ENCODE measurements at places on chromosomes 4 and X.
A peak's percentile ranks its signal among the peaks of the same experiment; 100 is the strongest.

- no peak for DNase-seq
Observed at GRCh38 chr4:144357975-144358374, 217.5 kb upstream of the GYPA start.

- no peak for DNase-seq
Observed at GRCh38 chr4:155999725-156000124, 46.1 kb upstream of the CTSO start.

- DNase-seq, result peak; percentile 94
Observed at GRCh38 chr4:170391066-170391740, 301.4 kb upstream of the AADAT start.

DNA sequence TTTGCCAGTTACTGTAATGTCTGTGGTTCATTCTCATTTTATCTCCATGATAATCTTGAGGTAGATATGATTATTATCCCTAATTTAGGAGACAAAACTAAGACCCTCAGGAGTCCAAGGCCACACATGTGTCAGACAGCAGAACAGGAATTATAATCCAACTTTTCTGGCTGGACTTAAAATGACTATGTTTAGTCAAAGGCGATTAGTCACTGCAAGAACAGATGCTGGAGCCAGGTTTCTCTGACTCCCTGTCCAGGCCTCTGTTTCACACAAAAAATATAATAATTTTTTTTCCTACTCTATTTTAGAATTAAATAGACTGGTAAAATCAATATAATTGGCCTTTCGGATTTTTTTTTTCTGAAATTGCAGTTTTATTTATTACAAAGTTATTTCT is 56.7 kb upstream of the TMEM131L start:
- peak; percentile 73 for DNase-seq

DNA sequence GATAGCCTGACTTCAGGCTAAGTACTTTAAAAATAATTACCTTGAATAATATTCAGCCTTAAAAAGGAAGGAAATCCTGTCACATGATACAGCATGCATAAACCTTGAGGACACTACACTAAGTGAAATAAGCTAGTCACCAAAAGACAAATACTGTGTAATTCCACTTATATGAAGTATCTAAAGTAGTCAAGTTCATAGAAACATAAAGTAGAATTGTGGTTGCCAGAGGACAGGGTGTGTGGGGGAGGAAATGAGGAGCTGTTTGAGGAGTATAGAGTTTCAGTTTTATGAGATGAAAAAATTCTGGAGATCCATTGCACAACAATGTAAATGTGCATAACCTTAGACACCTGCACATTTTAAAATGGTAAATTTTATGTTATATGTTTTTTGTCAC is 5.6 kb upstream of the STPG2 start:
- DNase-seq, result no peak

- DNase-seq, result no peak
Observed at GRCh38 chr4:24754571-24754970, 40.8 kb upstream of the SOD3 start.

Data from fibroblast of skin of right quadriceps (primary cell).